ENCODE measurements at places on chromosomes 6 and 20.

GRCh38 chr6:66210964-66211363 lies 503.9 kb upstream of the EYS start:
- no peaks in the 10 kb centered on the region for H3K27me3 ChIP-seq
- no peak overlapping the region for H3K4me3 ChIP-seq
- H3K36me3 ChIP-seq = no peaks in the 10 kb centered on the region
- DNase-seq = peak; percentile 4
- H3K4me1 ChIP-seq = no peaks in the 10 kb centered on the region

DNA sequence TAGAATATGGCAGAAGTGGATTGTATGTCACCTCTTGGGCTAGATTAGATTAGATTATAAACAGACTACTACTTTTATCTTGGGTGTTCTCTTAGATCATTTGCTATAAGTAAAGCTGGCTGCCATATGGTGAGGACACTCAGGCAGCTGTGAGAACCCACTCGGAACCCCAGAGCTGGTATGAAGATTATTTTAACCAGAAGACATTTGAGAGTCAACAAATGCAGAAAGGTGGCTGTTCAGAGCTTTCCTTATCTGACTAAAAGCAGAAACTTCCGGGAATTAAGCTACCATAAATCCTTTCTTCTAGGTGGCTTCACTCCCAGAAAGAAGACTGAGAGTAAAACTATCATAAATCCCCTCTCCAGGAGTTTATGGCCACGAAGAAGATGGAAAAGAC lies 91.9 kb downstream of the RNGTT start:
- no peak overlapping the region for H3K4me3 ChIP-seq
- DNase-seq = no peak
- no peaks in the 10 kb centered on the region for H3K36me3 ChIP-seq

DNA sequence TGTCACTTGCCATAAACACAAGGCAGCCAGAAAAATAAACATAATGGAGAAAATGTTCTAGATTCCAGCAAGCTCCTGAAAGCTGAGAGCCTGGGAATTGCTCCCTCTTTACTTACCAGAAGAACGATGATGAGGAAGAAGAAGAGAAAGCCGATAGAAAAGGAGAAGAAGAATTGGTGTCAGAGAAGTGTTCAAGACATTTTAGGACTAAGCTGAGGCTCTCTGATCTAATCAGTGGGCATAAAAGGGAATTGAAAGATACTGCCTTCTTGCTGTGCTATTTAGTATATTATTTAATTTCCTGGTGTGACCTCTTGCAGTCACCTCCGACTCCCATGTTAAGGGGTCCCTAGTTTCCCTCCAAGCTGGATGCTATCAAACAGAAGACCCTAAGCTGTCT lies 316.6 kb upstream of the JARID2 start:
- H3K27me3 ChIP-seq = no peaks in the 10 kb centered on the region
- peak overlapping the region; percentile 82 for H3K27ac ChIP-seq
- DNase-seq = no peak
- H3K36me3 ChIP-seq = no peaks in the 10 kb centered on the region
- no peak overlapping the region for H3K4me3 ChIP-seq

DNA sequence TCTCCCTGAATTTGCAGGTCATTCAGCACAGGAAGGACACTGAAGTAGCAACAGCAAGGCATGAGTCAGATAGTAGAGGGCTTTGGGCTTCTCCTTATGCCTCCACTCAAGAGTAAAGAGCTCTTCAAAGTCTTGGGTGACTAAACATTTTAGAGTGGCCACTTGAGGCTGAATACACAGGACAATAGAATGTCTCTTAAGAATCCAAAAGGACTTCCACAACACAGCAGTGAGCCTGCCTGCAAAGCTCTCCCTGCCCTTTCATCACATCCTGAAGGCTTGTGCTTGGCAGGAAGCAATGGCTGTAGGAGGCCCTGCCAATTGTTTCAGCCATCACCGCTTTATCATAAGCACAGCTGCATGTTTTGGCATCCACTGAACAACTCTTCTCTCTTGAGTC lies 36.8 kb downstream of the FOXQ1 start:
- DNase-seq = no peak
- H3K27me3 ChIP-seq = peaks cover 38% of the 10 kb centered on the region
- H3K4me3 ChIP-seq = no peak overlapping the region
- H3K4me1 ChIP-seq = no peaks in the 10 kb centered on the region
- H3K27ac ChIP-seq = no peak overlapping the region

GRCh38 chr6:127514773-127515227 lies 4.3 kb downstream of the MTCL3 start:
- H3K36me3 ChIP-seq = peaks cover 2% of the 10 kb centered on the region
- no peak overlapping the region for H3K27ac ChIP-seq
- no peaks in the 10 kb centered on the region for H3K27me3 ChIP-seq
- no peak overlapping the region for H3K4me3 ChIP-seq
- DNase-seq = no peak

DNA sequence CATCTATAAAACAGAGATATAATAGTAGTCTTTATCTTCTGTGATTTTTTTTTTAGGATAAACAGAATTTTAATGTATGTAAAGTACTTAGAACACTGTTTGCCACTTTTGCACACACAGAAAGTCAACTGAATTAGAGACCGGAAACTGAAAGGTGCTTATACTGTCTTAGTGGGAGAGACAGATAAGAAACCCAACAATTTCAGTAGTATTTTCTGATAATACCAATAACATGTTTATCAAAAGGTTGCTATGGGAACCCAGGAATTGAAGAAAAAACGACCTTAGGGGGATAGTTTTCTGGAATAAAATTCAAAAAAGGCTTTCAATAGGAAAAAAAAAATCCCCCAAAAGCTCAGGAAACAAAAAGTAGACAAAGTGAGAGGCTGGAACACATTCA lies 138.6 kb downstream of the BCKDHB start:
- DNase-seq = no peak
- H3K4me3 ChIP-seq = no peak overlapping the region
- H3K4me1 ChIP-seq = no peaks in the 10 kb centered on the region
- no peaks in the 10 kb centered on the region for H3K36me3 ChIP-seq
- H3K27ac ChIP-seq = no peak overlapping the region
- H3K27me3 ChIP-seq = no peaks in the 10 kb centered on the region

GRCh38 chr6:157483770-157484169 lies 102.8 kb downstream of the ZDHHC14 start:
- H3K27ac ChIP-seq = no peak overlapping the region
- H3K4me1 ChIP-seq = peaks cover 7% of the 10 kb centered on the region
- no peaks in the 10 kb centered on the region for H3K36me3 ChIP-seq
- no peaks in the 10 kb centered on the region for H3K27me3 ChIP-seq
- no peak for DNase-seq

- H3K36me3 ChIP-seq = no peaks in the 10 kb centered on the region
- H3K4me1 ChIP-seq = no peaks in the 10 kb centered on the region
- no peak overlapping the region for H3K27ac ChIP-seq
- H3K27me3 ChIP-seq = no peaks in the 10 kb centered on the region
These were observed 431.9 kb upstream of the GJE1 start for GRCh38 chr6:141700819-141701218.

DNA sequence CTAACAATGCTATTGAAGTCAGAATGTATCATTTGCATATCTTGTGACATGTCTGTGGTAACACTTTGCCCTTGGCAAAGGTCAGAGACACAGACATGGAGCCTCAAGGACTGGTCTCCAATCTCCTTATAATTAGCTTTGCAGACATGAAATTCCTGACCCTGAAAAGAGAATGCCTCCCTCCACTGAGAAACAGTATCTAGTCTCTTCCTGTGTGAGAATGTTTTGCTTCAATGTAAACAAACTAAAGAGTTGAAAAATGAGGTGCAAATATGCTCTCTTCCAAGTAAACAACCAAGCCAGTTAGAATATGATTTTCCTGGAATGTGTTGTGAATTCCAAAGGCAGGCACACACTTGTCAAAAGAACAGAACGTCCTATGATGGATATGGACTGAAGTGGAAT lies 407.1 kb upstream of the MARCKS start:
- no peaks in the 10 kb centered on the region for H3K36me3 ChIP-seq
- H3K4me1 ChIP-seq = peaks cover 12% of the 10 kb centered on the region
- no peaks in the 10 kb centered on the region for H3K27me3 ChIP-seq
- no peak for DNase-seq
- no peak overlapping the region for H3K4me3 ChIP-seq
- no peak overlapping the region for H3K27ac ChIP-seq

DNA sequence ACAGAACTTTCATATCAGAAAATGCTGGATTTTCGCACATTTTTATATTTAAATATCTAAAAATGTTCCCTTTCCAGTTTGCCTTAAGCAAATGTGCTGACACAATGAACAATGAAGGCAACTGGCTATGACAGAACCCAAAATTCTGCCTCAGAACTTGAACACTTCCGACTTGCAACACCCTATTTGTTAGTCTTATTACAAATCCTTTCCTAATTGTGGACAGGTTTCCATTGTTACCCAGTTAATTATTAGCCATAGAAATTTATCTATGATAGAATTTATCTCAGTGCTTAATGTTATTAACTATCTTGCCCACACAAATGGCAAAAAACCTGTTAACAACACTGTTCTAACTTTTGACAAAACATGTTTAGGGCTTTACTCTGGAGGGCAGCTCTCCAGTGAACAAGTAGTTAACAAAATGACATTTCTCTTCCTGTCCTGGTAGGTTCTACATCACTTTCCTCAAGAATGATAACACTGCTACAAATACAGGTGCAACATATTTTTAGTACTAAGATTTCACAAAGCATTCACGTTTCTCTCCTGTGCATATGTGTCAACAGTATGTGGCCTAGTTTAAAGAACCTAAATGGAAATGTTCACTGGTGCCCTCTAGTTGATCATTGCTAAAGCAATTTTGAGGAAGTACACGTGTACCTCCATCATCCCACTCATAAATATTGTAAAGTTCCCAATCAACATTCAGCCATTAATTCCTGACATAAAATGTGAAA lies 58.4 kb downstream of the HIVEP2 start:
- peak; percentile 52 for DNase-seq
- no peaks in the 10 kb centered on the region for H3K36me3 ChIP-seq
- H3K4me3 ChIP-seq = no peak overlapping the region
- H3K27ac ChIP-seq = peak overlapping the region; percentile 96
- H3K27me3 ChIP-seq = no peaks in the 10 kb centered on the region

- no peak for DNase-seq
- no peaks in the 10 kb centered on the region for H3K36me3 ChIP-seq
- no peaks in the 10 kb centered on the region for H3K4me1 ChIP-seq
These were observed 18.5 kb downstream of the GGTLC1 start for GRCh38 chr20:23970049-23970448.

DNA sequence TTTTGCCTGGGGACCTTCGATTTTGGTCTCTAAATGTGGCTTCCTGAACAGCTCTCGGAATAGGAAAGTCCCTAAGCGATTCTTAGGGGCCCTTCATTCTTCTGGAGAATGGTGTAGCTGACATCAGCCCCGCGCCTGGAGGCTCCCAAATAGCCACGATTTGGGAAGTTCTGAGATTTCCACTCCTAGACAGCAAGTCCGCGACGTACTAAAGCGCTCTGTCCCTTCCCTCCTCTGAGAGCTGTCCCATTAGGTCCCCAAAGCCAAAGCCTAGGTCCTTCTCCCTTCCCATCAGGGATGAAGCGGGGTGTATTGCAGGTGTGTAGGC lies 756 bp downstream of the MOXD1 start:
- H3K27ac ChIP-seq = no peak overlapping the region
- H3K27me3 ChIP-seq = no peaks in the 10 kb centered on the region
- H3K4me3 ChIP-seq = peak overlapping the region; percentile 84
- peaks cover 37% of the 10 kb centered on the region for H3K4me1 ChIP-seq
- DNase-seq = no peak
- no peaks in the 10 kb centered on the region for H3K36me3 ChIP-seq

DNA sequence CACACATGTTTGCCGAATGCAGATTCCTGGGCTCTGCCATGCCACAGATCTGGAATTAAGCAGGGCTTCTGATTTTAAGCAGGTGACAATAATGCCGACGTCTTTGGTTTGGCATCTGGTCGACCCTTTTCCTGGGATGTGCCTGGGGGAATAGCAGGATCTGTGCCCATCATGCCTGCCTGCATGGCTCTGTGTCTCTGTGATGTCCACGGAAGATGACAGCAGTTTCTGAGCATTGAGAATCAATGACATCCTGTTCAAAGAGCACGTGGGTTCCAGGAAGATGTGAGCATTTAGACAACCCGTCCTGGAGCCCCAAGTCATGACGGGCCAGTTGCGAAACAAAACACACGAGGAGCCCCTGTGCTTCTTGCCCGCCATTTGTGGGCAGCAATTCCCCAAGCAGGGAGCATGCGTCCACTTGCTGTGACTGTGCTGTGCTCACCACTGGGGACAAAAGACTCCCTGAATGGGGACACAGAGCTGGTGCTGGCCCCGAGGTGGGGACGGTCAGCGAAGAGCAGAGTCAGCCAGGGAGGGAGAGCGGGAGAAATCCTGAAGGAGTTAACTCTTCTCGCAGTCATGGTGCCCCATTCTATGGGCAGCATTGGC lies 110.1 kb downstream of the ERMARD start:
- no peaks in the 10 kb centered on the region for H3K27me3 ChIP-seq
- no peak overlapping the region for H3K27ac ChIP-seq
- DNase-seq = no peak
- H3K4me3 ChIP-seq = no peak overlapping the region
- no peaks in the 10 kb centered on the region for H3K4me1 ChIP-seq

DNA sequence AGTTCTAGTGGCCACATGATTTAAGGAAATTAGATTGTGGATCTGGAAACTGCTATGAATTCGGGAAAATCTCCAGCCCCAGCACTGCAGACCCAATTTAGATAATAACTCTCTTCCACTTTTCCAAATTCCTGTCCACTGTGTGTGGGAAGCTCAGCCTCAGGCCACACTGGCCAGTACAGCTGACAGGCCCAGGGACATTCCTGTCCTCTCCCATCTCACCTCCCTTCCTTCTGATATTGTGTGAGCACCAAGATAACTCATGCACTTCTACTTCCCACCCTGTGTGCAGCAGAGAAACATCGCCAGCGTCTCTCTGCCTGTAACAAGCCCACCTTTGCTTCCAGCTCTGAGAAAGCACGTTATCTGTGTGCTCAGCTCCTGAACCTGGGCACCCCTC lies 145.1 kb upstream of the RREB1 start:
- no peak for DNase-seq
- no peak overlapping the region for H3K4me3 ChIP-seq
- no peak overlapping the region for H3K27ac ChIP-seq
- no peaks in the 10 kb centered on the region for H3K36me3 ChIP-seq
- H3K27me3 ChIP-seq = no peaks in the 10 kb centered on the region

GRCh38 chr6:35054106-35054742 lies 86.9 kb downstream of the TCP11 start:
- H3K27ac ChIP-seq = no peak overlapping the region
- DNase-seq = no peak
- H3K27me3 ChIP-seq = no peaks in the 10 kb centered on the region
- H3K36me3 ChIP-seq = no peaks in the 10 kb centered on the region
- H3K4me3 ChIP-seq = no peak overlapping the region

GRCh38 chr6:110756817-110757216 lies 58.5 kb downstream of the CDK19 start:
- no peak overlapping the region for H3K27ac ChIP-seq
- H3K4me1 ChIP-seq = no peaks in the 10 kb centered on the region
- no peak overlapping the region for H3K4me3 ChIP-seq
- no peak for DNase-seq

- peaks cover 39% of the 10 kb centered on the region for H3K36me3 ChIP-seq
- no peaks in the 10 kb centered on the region for H3K27me3 ChIP-seq
- H3K4me1 ChIP-seq = peaks cover 14% of the 10 kb centered on the region
- no peak overlapping the region for H3K4me3 ChIP-seq
- no peak for DNase-seq
These were observed 14.1 kb downstream of the DYNLRB1 start for GRCh38 chr20:34530342-34530741.

- H3K4me1 ChIP-seq = no peaks in the 10 kb centered on the region
- peaks cover 17% of the 10 kb centered on the region for H3K27me3 ChIP-seq
- H3K36me3 ChIP-seq = no peaks in the 10 kb centered on the region
- DNase-seq = peak; percentile 41
- no peak overlapping the region for H3K27ac ChIP-seq
- H3K4me3 ChIP-seq = no peak overlapping the region
These were observed 95.5 kb downstream of the F13A1 start for GRCh38 chr6:6224933-6225486.
